Activated CD8-positive, alpha-beta memory T cell treated with anti-CD3 and anti-CD28 coated beads, Interleukin-2, amount 50 U/mL, for 48 hours (primary cell): ENCODE measurements at places on chromosomes 5 and 9.

DNA sequence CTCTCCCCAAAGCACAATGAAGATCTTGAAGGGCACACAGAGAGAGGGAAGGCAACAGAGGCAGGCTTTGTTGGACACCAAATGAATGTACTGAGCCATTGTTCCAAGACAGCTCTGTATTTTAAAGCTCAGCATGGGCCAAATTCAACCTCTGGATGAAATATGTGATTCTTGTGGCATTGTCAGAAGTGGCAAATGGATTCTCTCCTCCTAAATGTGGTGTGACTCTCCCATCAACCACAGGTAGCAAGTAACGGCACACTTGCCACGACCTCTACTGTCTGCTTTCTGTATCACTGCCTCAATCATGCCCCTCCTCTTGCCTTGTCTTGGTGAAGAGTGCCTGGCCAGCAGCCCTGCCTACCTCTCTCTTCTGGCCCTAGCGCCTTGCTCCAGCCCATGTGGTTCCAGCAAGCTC is 6.1 kb upstream of the MOB3B start:
- no peak for DNase-seq

GRCh38 chr5:103295871-103296270 is 37.3 kb downstream of the MACIR start:
- no peak for DNase-seq

- DNase-seq, result no peak
Measured at GRCh38 chr9:99506747-99507348, 284.8 kb downstream of the SEC61B start.

DNA sequence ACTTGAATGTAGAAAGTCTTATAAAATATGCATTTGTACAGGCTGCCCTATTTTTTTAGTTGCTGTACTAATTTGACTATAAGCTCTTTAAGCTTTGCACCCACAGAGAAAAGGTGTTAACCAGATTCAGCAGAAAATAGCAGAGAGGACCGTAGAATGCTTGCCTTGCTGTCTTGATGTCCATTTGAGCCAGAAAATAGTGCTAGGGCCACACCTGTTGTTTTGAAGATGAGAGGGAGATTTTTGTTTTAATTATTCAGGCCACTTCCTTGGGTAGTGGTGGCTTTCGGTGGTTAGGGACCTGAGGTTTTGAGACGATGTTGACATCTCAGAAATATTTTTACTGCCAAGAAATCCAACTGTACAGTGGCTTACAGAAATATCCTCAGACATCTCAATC is 196.0 kb downstream of the SPATA31D1 start:
- no peak for DNase-seq

- DNase-seq, result no peak
Measured at GRCh38 chr9:78865737-78866136, 568.8 kb downstream of the PSAT1 start.

- DNase-seq, result no peak
Measured at GRCh38 chr5:35087991-35088390, 40.2 kb upstream of the AGXT2 start.

GRCh38 chr9:99681113-99681512 is 140.6 kb upstream of the NR4A3 start:
- no peak for DNase-seq

DNA sequence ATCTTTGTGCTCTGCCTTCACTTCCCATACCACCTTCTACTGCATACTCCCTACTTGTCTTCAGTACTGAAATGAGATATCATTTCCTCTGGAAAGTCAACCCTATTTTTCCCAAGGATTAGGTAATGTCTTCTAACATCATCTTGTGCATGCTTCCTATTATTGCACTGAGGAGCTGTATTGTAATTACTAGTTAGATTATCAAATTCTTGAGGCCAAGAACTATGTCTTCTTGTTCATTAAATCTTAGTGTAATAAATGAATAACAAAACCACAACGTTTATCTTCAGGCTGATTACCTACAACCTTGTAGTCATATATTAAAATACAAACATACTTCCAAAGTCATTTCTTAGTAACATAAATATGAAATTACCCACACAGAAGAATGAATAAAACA is 87.9 kb upstream of the POU5F2 start:
- DNase-seq, result no peak

DNA sequence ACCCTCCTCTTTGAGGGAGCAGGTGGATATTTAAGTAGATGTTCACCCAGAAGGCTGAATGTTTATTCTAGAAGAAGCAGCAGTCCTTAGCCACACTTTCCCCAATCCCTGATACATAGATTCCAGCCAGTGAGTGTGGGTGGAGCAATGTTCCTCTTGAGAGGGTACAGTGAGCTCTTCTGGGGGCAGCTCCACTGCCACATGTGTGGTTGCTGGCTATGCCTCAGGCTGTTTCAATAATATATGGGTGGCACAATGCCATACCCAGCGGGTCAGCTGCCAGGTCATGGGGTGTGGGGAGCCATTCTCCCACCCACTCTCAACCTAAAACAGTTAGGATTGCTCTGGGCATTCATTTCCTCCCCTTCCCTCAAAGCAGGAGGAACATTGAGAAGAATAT is 61.6 kb upstream of the DAB2 start:
- no peak for DNase-seq

- no peak for DNase-seq
Measured at GRCh38 chr9:71795097-71795813, 26.9 kb upstream of the CEMIP2 start.

GRCh38 chr5:6827526-6828219 is 114.4 kb downstream of the TENT4A start:
- no peak for DNase-seq

GRCh38 chr5:59317023-59317773 is 576.3 kb downstream of the PDE4D start:
- no peak for DNase-seq

DNA sequence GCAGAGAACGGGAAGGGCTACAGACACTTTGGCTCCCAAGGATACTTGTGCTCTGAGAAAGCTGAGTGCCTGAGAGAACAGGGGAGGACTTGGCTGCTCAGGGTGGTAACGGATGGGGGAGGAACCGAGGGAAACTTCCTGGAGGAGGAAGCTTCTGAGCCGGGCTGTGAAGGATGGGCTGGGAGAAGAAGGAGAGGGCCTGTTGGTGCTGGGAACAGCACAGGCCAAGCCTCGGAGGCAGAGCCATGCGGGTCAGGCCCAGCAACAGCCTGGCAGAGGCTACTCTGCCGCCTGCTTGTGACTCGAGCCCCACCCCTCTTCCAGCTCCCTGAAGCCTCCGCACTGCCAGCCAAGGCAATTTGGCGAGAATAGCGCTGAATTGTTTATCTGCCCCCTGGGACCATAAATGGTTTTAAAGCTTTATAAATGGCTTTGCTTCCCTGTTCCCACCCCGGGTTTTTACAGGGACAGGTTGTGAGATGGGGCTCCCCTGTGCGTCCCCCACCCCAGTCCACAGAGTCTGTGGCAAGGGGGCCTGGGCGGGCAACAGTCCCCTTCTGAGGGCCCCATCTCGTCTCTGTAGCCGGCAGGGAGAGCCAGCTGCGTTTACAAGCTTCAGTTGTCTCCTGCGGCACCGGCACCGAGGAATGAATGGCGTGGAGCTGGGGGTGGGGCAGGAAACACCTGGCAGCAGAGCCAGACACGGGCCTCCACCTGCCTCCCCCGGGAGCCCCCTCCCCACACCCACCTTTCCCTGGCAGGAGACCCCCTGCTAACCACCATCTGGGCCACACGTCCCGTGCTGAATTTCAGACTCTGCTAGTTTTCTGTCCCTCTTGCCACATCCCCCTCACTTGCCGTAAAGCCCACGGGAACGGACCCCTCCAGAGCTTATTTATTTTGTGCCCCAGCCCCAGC is 24.4 kb downstream of the FAM163B start:
- no peak for DNase-seq

DNA sequence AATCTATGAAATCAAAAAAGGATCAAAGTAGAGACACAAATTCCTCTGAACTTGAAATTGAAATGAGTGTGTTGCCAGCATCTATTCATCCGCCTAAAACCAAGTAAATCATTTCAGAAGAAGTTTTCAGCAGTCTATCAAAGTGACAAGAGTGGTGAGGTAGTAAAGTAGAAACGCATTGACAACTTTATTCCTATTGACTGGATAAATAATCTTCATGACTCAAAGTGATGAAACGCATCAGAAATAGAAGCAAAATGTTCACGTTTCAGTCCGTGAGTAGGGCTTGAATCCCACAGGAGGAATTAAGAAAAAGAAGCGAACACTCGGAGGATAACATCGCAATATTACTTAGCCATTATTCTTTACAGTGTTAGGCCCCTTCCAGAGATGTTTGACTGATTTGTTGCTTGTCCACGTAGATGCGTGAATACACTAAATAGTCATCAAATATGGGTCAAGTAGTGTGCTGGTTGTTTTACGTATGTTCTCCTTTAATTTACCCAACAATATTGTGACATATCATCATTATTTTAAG is 314.4 kb downstream of the PLK2 start:
- no peak for DNase-seq

GRCh38 chr5:24235946-24236345 is 408.8 kb downstream of the CDH10 start:
- no peak for DNase-seq

DNA sequence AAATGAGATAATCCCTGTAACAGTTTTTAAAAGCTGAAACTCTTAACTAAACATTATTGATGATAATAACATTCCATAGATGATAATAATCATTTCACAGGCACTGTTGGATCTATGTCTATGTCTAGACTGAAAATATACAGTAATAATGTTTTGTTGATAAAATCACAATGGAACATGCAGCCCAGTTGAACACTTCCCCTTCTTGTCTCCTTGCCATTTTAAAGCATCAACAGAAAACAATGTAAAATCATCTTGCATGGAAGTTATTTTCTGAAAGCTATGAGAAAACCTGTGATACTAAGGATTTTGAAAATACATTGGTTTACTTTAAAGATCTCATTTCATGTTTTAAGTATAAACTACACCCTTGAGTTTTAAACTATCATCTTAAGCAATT is 1.9 kb downstream of the GAPT start:
- DNase-seq, result no peak

DNA sequence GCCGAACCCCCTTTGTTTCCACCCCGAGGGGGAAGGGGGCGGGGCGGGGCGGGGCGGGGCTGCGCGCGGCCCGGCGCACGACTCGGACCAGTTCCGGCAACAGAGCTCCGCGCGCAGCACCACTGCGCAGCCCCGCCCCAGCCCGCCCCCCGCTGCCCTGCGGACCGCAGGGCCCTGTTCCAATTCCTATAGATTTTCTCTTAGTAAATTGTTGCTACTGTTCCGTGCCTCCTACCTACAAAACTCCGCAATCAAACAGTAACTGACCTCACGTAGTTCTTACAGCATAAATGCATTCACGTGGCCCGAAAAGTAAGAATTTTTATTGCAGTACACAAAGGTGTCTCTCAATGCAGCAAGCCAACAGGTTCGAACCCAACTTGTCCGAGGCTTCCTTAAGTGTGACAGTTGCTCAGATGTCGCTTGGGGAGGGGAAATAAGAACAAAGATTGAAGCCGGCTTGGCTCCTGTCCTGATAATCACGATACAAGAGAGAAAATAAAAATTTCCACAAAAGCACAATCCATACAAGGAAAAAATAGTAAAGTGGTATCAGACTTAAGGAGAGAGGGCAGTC is 1.2 kb upstream of the RNF38 start:
- no peak for DNase-seq

DNA sequence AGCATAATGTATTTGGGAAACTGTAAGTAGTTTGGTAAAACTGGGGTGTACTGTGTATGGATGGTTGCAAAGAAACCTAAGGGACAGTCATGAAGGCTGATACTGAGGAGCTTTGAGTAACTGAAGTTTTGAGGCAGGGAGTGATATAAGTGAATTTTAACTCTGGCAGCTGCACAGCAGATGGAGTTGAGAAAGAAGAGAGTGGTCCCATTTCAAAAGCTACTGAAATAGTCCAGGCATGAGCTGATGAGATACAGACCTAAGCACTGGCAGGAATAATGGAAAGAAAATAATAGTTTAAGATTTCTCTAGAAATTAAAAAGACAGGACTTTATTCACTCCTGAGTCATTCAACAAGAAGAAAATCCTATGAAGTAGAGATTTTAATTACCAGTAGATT is 232.0 kb downstream of the CHSY3 start:
- DNase-seq, result no peak

DNA sequence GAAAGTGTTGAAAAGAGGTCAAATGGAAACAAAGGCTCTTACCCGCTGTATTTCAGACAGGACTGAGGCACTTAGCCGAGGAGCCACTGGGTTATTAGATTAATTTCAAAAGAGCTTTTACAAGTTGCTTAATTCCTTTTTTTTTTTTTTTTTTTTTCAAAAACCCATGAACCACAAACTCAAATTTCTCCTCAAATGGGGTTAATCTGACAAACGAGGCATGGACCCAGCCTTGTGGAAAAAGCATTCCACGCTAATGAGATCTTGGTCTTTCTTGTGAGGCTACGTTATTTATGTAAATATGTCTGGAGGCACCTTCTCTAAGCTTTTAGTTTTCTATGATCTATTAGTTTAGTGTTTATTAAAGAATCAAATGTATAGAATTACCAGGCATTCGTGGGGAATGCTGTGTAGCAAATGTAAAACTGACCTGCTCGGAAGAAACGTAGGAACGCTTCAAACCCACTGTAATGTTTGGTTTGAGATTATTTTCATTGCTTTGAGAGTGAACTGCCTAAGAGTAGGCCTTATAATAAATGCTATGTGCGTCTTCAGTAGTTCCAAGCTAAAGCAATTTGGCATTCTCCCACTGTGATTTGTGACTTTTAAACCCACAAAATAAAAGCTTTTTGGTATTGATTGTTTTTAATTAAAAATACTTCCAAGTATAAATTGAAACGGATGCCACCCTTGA is 134.7 kb downstream of the CDH6 start:
- DNase-seq, result no peak

DNA sequence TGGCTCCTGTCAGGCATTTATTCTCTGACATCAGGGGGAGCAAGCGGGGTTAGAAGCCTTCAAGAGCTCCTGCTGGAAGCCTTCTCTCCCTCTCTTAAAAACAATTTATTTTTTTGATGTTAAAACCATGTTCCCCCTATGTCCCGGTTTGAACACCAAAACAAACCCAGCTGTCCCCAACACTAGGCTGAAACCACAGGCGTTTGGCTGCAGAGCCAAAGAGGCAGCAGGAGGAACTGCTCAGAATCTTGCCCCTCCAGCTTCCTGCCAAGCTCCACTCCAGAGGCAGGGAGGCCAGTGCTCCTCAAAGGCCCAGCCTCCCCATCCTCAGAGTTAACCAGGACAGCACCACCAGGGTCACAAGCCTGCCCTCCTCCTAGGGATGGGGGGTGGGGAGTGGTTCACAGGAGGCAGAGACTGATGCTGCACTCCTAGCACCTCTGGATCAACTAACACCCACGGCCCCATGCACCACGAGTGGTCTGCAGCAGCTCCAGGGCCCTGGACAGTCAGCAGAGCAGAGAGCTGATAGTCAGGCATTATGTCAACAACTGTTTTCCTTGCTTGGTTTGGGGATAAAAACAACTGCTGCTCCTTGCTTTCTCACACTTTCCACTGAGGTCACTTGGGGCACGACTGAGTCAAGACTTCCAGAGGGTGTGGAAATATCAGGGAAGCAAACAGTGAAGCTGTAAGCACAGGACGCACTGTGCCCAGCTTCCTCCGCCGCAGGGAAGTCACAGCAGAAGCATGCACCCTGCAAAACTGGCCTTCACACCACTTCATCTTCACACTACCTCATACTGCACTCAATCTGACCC is 96.5 kb upstream of the ADRA1B start:
- DNase-seq, result no peak

- peak; percentile 32 for DNase-seq
Measured at GRCh38 chr9:134891713-134892112, 11.1 kb downstream of the FCN2 start.

GRCh38 chr9:129746092-129746777 is 6.6 kb downstream of the PTGES start:
- no peak for DNase-seq
